ENCODE measurements at places on chromosomes 5 and 9.

DNA sequence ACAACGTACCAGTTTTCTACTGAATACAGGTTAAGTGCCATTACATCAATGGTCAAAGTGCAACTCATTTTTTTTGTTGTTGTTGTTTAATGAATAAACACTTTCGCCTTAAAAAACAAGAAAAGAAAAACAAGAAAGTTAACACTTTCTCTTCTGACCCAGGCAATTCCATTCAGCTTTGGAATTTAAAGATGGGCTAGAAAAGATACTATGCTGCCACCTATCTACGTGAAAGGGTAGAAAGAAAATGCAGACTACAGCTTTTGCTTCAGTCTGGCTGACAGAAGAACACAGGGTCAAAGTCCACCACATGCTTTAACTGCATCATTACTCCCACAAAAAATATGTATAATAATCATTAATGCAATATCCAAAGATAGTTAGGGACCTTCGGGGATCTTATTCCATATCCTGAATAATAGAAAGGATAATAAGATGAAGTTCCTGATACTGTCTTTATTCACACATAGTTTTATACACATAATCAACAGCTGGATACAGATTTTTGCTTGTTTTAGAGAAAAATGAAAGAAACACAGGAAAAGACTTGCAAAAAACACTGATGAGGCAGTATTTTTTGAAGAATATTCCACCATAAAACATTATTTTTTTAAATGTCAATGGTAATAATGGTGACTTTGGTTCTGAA, 40.4 kb downstream of the ZDHHC21 start:
- DNase-seq = no peak

GRCh38 chr5:145242551-145242950, 592.6 kb downstream of the PRELID2 start:
- DNase-seq = no peak

DNA sequence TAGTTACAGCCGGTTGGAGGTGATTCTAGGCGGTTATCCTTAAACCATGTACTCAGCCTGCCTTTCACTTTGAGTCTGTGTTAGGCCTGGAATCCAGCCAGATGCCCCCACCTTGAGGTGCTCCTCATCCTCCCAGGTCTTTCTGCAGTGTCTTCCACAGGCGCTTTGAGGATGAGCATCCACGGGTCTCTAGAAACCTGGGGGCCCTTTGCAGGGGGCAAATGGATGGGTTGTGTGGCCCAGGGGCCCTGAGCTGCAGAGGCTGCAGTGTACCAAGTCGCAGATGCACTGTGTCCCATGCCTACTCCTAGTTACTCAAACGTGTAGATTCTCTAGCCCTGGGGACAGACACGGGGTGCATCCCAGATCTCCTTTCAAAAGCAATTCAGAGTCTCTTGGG, 242.1 kb upstream of the IRX1 start:
- DNase-seq = no peak

DNA sequence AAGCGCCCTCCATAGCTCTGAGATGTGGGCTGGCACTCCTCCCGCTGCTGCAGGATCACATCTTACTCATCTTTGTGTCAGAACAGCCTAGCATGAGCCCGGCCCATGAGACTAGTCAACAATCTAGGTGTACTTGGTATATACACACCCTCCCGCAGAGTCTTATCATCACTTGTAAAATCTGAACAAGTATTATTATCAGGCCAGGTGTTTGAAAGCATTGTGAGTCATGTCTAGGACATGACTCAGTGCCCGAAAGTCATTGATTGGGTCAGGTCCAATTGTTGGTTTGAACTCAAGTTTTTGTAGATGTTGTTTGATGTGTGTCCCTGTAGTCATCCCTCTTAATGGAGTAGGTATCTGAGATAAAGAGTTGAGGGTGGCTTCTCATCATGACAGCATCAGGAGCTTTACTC, 108.7 kb downstream of the CFAP90 start:
- no peak for DNase-seq

GRCh38 chr5:91875196-91875779, 492.2 kb upstream of the ARRDC3 start:
- no peak for DNase-seq

All from activated T-helper 9 cell treated with anti-CD3 and anti-CD28 coated beads, Interleukin-2, amount 50 U/mL, for 16 hours (primary cell).